ENCODE measurements at places on chromosomes 1 and 21. TPM values are rescaled to one million over a fixed set of nuclear protein-coding genes. Genes with fewer than 3 reads are reported as not detected.
A peak's percentile ranks its signal among the peaks of the same experiment; 100 is the strongest.

GRCh38 chr1:165187031-165188009 lies 169.2 kb downstream of the LMX1A start:
- DNase-seq, result no peak
- no peaks in the 10 kb centered on the region for H3K27me3 ChIP-seq
- H3K4me3 ChIP-seq, result no peak overlapping the region
- no peaks in the 10 kb centered on the region for H3K4me1 ChIP-seq

GRCh38 chr1:30315185-30315960 lies 408.0 kb downstream of the MATN1 start:
- no peak overlapping the region for H3K4me3 ChIP-seq
- H3K27me3 ChIP-seq, result no peaks in the 10 kb centered on the region
- H3K27ac ChIP-seq, result no peak overlapping the region
- no peaks in the 10 kb centered on the region for H3K4me1 ChIP-seq
- H3K36me3 ChIP-seq, result no peaks in the 10 kb centered on the region

GRCh38 chr21:27649762-27650161 lies 682.9 kb upstream of the ADAMTS5 start:
- H3K4me1 ChIP-seq, result no peaks in the 10 kb centered on the region
- H3K27ac ChIP-seq, result no peak overlapping the region
- H3K27me3 ChIP-seq, result no peaks in the 10 kb centered on the region
- no peaks in the 10 kb centered on the region for H3K36me3 ChIP-seq
- DNase-seq, result no peak

DNA sequence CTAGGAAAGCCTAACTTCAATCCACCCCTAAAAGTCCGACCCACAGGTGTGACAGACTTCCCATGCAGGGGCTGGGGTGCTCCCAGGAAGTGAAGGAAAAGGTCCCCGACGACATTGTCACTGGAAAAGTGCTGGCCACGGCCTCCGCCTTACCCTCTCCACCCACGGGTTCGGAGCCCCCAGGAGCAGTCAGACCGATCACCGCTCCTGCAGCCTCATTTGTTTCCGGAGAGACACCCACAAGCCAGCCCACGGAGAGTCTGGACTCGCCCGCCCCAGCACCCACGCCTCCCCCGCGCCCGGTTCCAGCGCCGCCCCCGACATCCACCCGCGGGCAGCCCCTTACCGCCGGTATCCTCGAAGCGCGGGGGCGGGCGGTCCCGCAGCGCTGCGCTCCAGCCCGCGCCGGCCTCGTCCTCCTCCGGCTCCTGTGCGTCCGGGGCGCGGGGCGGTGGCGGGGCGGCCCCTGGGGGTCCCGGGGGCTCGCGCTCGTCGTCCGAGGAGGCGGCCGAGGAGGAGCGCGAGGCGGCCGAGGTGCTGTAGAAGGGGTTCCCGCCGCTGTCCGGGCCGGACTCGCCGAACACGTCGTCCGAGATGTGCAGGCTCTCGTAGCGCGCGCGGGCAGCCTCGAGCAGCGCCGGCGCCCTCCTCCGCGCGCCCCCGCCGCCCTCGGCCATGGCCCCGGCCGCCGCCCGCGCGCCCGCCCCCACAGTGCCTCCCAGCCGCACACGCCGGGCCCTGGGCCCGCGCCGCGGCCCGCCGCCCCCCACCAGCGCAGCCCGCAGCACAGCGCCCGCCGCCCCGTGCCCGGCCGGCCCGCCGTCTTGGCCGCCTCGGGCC lies 660 bp downstream of the PGBD5 start:
- H3K27me3 ChIP-seq, result peaks cover 11% of the 10 kb centered on the region
- DNase-seq, result no peak
- no peak overlapping the region for H3K27ac ChIP-seq
- peak overlapping the region; percentile 52 for H3K4me3 ChIP-seq
- peaks cover 4% of the 10 kb centered on the region for H3K4me1 ChIP-seq
- H3K36me3 ChIP-seq, result no peaks in the 10 kb centered on the region

DNA sequence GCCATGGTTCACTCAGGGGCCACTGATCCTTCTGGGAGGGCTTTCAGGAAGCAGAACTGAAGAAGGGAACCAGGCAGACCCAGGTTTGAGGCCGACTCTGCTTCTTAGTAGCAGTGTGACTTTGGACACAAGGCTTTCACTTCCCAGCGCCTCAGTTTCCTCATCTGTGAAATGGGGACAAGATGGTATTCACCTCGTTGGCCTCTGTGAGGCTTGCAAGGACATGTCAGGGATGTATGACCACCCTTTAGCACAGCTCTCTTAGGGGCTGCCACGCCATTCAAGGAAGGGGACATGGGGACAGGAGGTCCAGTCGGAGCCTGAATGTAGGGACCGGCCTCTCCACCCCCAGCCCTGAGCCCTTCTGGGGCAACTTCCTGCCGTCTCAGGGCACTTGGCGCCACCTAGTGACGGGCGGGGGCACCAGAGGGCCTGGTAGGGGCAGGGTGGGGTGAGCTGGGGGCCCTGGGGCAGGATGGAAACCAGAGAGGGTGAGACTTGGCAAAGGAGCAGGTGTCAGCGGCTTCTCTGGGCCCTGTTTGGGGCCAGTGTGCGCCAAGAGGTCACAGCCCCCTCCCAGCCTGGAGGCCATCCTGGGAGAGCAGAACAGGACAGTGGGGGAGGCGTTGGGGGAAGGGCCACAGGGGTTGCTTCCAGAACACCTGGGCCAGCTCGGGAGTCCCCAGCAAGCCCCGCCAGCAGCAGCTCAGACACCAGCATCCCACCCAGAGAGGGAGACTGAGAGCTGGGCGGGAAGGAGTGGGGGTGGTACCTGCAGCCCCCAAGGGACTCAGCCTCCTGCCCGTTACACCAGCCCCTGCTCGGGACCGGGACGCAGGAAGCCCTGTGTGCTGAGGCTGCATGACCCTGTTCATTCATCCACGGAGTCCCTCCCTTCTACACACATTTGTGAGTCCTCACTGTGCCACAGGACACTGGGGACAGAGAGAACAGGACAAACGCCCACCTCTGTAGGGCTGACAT lies 102.5 kb upstream of the TARDBP start:
- no peak overlapping the region for H3K4me3 ChIP-seq
- DNase-seq, result no peak
- no peaks in the 10 kb centered on the region for H3K27me3 ChIP-seq
- H3K36me3 ChIP-seq, result no peaks in the 10 kb centered on the region
- no peak overlapping the region for H3K27ac ChIP-seq

DNA sequence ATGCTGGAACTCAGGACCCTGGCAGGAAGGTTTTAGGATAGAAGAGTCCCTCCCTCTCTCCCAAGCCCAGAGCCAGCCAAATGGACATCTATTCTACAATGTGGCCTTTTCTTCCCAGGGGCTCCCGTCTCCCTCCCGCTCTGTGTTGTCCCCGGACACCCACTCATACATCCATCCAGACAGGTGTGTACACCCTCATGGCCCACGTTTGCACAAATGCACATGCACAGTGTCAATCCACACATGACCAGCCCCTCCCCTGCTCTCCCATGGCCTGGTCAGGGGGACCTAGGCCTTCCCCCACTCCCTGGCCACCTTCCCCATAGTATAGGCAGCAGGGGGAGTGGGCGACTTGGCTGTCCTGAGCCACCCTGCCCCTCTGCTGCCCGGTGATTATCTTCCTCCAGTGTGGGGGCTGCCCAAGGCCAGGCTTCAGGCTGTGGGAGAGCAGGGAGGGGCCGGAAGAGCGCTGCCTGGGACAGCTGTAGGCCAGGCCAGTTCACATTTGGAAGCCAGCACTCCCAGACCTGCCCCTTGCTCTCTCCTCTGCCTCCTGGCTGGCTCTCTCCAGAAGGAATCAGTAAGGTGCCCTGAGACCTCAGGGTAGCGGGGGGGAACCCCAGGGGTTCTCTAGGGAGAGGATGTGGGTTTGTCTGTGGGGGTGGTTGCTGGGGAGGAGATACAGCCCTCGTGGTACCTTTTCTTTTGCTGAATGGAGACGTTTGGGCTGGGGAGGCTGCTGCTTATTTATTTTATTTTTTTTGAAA lies 4.1 kb upstream of the PTPN7 start:
- H3K4me3 ChIP-seq, result no peak overlapping the region
- H3K27me3 ChIP-seq, result no peaks in the 10 kb centered on the region
- H3K4me1 ChIP-seq, result no peaks in the 10 kb centered on the region

GRCh38 chr1:78401148-78401547 lies 89.6 kb upstream of the PTGFR start:
- H3K4me1 ChIP-seq, result no peaks in the 10 kb centered on the region
- H3K4me3 ChIP-seq, result no peak overlapping the region
- no peaks in the 10 kb centered on the region for H3K36me3 ChIP-seq
- no peaks in the 10 kb centered on the region for H3K27me3 ChIP-seq

DNA sequence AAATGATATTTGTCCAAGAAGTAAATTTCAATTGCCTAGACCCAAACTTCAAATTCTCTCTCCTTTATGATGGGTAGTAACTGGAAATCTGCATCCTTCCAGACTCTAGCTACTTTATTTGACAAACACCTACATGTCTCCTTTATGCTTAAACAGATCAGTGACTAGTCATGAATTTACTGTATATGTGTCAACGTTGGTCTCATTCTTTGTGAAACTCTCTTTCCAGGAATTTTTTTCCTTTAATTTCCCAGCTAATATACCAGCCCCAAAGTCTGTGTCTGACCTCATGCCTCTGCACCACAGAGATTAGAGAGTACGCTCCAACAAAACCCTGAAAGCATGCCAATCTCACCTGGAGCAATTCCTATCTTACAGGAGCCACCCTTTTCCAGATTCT lies 811.2 kb upstream of the NCAM2 start:
- no peak overlapping the region for H3K27ac ChIP-seq
- no peaks in the 10 kb centered on the region for H3K27me3 ChIP-seq
- no peak overlapping the region for H3K4me3 ChIP-seq
- no peak for DNase-seq
- H3K36me3 ChIP-seq, result no peaks in the 10 kb centered on the region
- no peaks in the 10 kb centered on the region for H3K4me1 ChIP-seq

GRCh38 chr1:54046671-54047383 lies 6.2 kb downstream of the TMEM59 start:
- peaks cover 15% of the 10 kb centered on the region for H3K36me3 ChIP-seq
- H3K27me3 ChIP-seq, result no peaks in the 10 kb centered on the region
- H3K4me3 ChIP-seq, result no peak overlapping the region
- peaks cover 40% of the 10 kb centered on the region for H3K4me1 ChIP-seq
- DNase-seq, result no peak

DNA sequence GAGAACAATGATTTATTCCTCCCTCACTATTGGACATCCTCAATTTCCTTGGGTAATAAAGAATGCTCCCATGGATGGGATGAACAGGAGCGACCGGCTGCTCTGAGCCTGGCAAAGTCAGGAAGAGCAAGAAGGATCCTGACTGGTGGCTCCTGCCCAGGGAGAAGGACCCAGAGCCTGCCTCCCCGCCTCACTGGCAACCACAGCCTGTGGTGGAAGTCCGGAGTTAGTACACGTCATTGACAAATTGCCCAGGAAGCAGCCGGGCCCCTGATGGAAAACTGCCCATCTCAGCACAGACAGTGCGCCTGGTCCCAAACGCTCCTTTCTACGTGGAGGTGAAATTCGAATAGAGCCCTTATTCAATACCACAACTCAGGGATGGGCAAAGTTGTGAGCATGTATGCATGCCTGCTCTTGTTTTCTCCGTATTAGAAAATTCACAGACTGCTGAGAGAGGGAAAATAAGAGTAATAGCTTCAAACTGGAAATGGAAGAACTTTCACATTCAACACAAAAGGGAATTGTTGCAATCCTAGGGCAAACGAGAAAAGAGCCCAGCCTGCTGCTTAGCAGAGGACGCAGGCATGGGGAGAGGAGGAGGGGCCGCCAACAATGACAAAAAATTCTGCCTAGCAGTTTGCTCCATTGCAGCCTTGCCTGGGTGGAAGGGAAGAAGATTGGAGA lies 397.1 kb upstream of the VAMP3 start:
- no peak overlapping the region for H3K4me3 ChIP-seq
- no peak for DNase-seq
- no peaks in the 10 kb centered on the region for H3K4me1 ChIP-seq
- H3K27ac ChIP-seq, result no peak overlapping the region
- no peaks in the 10 kb centered on the region for H3K36me3 ChIP-seq

DNA sequence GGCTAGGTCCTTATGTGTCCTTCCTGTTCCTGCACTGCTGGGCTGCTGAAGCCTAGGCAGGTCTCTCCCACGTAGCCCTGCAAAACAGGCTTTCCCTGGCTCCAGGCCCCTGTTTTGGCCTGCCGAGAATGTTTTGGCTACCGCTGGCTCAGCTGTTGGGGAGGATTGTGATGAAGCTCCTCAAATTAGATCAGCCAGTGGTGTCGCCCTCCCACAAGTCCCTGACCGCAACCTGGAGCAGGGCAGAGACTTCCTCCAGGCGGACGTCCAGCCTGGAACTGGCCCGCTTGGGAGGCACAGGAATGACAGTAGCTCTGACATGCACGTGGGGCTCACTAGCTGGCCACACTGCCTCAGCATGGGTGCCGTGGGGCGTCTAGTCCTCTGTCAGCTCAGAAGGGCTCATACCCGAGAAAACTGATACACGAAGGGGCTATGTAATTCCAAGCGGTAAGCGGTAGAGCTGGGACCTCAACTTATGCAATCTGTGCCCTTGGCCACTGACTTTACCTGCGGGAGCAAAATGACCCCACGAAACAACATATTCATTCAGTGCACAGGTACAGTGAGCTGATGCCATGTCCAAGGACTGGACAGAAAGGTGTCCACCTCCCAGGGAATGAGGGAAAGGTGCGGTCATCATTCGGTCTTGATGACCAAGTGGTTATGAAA lies 26.6 kb downstream of the DHRS3 start:
- no peak for DNase-seq
- H3K36me3 ChIP-seq, result peaks cover 6% of the 10 kb centered on the region
- H3K27me3 ChIP-seq, result no peaks in the 10 kb centered on the region
- H3K4me1 ChIP-seq, result peaks cover 53% of the 10 kb centered on the region
- H3K27ac ChIP-seq, result peak overlapping the region; percentile 96

DNA sequence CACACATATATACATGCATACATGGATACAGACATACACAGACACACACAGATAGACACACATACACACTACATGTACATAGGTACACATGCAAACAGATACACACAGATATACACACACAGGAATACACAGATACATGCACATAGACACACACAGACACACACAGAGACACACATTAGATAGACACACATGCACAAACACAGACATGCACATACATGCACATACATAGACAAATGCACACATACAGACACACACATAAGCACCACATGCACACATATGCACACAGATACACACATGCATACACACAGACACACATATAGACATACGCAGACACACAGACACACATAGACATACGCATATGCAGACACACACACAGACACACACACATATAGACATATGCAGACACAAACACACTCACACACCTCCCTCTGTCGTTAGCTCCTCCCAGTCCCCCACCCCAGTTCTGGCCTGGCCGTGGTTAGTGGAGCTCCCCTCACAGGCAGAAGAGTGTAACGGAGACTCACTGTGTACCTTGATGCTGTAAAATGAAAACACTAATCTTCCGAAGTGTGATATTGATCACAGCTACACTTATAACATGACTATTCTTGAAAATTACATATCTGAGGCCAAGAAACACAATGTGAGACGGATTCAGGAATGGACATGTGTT lies 7.6 kb downstream of the UBASH3A start:
- H3K4me3 ChIP-seq, result no peak overlapping the region
- no peak overlapping the region for H3K27ac ChIP-seq

- H3K4me1 ChIP-seq, result no peaks in the 10 kb centered on the region
- H3K36me3 ChIP-seq, result peaks cover 6% of the 10 kb centered on the region
- no peak overlapping the region for H3K27ac ChIP-seq
- H3K27me3 ChIP-seq, result no peaks in the 10 kb centered on the region
Measured at GRCh38 chr1:26121854-26122773, 10.5 kb downstream of the PDIK1L start.

ARHGEF10L gene
- 177 TPM for total RNA-seq

CYB5RL gene
- total RNA-seq, result 5.1 TPM

KANK4 gene
- total RNA-seq, result not detected

PCNX2 gene
- total RNA-seq, result 13.6 TPM

ALG6 gene
- total RNA-seq, result 5.7 TPM

S100A13 gene
- total RNA-seq, result 89.7 TPM

Data from ascending aorta (tissue), 2 donors.